NCI-H1930 (cell line): ENCODE measurements at places on chromosomes 11 and 22.
A peak's percentile ranks its signal among the peaks of the same experiment; 100 is the strongest.

- no peak for DNase-seq
Measured at GRCh38 chr11:44659641-44660040, 67.1 kb upstream of the TSPAN18 start.

- no peak for DNase-seq
Measured at GRCh38 chr11:127006311-127006710, 5.7 kb upstream of the KIRREL3 start.

DNA sequence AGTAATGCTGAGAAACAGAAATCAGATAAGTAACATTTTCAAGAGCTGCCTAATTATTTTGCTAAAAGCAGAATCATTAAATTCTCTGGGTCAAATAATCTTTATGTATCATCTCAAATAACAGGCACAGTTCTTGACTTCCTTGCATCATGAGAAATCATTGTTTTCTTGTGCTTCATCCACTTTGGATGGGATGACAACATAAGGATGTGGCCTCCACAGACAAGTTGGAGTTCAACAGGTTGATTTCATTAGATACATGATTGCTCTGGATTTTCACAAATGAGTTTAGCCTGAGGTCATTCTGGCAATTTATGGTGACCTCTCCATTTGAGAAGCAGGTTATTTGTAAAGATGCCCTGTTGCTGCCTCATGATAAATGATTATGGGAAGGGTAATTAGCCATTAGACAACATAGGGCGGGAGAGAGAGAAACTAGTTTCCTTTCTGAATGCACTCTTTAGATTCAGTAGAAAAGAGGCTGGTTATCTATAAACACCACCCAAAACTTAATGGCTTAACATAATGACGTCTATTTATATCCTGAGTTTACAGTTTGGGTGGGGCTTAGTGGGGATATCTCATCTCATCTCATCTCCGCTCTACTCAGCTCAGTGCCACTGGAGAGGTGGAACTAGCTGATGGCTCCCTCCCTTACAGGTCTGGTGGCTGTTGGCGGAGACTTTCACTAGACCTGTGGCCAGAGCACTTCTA, 35.0 kb upstream of the ADORA2A start:
- peak; percentile 12 for DNase-seq

DNA sequence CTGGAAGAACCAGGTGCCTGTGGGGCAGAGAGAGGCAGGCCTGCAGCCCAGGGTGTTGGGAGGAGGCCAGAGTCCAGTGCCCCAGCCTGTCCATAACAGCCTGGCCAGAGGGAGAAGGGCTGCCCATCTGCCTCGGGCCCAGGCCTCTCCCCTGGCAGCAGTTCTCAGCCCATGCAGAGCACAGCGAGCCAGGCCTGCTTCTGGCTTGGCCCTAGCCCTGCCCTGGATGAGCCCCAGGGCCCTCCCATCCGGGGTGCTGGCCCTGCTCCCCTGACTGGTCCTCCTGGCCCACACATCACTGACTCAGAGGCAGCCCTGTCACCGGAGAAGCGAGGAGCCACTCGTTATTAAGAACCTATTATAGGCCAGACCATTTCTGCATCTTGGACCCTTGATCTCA, 19.7 kb upstream of the MYRF start:
- no peak for DNase-seq

DNA sequence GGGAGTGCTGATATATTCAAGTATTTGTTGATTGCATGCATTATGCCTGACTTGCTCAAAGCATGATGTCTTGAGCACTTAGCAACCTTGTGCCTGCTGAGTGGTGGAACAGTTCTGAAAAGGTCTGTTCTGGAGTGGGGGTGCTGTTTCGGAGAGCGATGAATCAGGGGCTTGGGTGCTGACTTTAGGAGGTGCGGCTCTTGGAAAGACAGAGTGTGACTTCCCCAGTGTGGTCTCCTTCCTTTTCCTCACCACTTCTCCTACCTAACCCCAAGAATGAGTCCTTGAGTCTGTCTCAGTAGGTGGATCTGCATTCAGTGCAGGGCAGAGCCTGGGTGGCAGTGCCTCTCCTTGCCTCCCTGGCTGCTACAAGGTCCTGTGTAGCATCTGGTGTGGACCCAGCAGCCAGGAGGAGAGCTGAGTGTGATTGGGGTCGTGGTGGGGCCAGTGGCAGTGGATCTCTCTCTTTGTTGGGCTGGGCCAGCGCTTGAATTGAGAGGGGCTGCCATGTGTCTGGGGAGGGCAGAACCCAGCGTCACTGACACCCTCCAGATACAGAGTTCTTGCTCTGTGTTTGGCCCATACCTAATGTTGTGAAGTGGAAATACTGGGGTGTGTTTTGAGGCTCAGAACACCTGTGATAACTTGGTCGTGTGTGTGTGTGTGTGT, 35.9 kb downstream of the ST3GAL4 start:
- DNase-seq: no peak

GRCh38 chr11:13929395-13929891, 33.1 kb upstream of the SPON1 start:
- DNase-seq: no peak

DNA sequence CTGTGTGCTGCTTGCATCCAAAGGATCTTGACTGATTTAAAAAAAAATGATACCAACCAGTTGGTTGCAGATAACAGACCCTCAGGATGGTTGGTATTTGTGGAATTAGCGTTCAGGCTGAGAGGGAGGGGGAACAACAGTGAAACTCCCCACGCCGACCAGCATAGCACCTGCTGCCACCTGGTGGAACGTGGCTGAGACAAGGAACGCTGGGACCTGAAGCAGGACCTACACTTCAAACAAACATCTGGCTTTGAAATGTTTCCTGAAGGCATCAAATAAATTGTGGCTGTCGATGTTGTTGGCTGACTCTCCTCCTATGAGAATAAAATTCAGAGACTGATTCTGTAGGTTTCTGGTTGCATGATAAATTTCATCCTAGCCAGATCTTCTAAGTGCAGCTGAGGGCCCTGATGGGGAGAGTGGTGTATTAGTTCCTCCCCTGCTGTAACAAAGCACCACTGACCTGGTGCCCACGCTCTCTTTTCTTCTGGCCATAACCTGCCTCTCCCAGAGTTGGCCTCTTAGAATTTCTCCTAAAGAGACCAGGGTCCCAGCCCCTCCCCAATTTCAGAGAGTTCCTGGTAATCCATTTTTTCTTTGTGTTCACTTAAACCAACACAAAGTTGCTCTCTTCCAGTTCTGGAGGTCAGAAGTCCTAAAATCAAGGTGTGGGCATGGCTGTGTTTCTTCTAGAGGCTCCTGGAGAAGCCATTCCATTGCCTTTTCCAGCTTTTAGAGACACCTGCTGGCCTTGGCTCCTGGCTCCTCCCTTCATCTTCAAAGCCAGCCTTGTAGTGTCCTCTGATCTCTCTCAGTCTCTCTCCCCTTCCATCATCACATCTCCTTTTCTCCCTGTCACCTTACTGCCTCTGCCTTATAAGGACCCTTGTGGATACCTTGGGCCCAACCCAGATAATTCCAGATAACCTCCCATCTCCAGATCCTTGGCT, 17.3 kb downstream of the APOL2 start:
- DNase-seq: peak; percentile 45

DNA sequence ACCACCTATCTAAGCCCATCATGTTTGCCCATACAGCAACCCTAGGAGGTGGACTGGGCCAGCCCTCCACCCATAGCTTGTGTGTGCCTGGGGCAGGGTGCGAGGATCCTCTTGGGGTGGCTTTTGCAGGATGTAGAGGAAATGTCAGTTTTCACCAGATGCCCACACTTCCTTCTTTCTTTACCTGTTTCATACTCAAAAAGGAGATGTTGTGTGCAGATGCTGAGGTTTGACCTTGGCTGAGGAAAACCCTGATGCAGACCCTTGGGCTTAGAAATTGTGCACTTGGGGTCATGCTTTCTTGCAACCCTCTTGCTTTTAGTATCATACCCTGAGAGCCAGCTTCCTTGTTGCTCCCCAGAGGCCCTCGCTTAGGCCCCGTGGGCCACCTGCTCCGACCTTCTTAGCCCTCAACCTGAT, 2.2 kb downstream of the HTR3A start:
- no peak for DNase-seq
